ENCODE measurements at places on chromosomes 4 and X.
A peak's percentile ranks its signal among the peaks of the same experiment; 100 is the strongest.

DNA sequence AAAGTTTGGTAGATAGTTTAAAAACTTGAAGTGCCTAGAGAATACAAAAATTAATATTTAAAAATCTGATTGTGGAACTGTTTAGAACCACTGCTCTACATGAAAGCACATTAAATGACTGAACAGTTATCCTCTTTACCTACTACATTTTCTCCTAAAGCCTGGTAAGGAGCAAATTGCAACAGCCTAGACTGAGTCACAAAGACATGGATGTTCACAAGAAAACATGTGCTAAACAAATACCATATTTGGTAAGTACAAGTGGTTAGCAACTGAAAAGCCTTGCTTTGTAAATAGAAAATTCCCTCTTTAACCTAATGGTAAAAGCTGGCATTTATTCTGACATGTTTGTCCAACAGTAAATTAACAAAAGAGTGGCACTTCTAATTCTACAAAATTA lies 203.1 kb downstream of the FBXO8 start:
- H3K4me3 ChIP-seq = no peak overlapping the region
- H3K4me1 ChIP-seq = no peaks in the 10 kb centered on the region
- H3K36me3 ChIP-seq = no peaks in the 10 kb centered on the region
- DNase-seq = no peak
- no peaks in the 10 kb centered on the region for H3K27me3 ChIP-seq
- no peak overlapping the region for H3K27ac ChIP-seq

DNA sequence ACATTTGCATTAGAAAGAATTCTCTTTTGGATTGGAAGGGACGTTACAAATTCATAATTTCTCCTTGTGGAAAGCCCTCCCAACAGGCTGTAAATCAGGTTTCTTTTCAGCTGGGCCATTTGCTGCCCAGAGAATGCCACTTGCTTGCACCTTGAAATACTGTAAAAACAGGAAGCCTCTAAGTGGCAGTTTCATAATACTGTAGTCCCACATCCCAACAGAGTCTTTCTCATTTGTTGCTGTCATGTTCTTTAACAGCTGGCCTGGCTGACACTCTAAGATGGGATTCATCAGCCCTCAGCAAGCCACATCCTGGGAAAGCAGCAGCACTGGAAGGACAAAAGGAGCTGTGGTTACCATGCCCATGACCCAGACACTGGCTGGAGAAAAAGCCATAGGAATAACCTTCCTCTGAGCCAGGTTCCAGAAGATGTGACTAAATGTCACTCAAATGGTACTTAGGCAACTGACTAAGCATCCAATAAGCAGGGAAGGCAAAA lies 221.9 kb upstream of the MBNL3 start:
- no peak overlapping the region for H3K4me3 ChIP-seq
- H3K27ac ChIP-seq = no peak overlapping the region
- H3K4me1 ChIP-seq = no peaks in the 10 kb centered on the region
- DNase-seq = no peak
- H3K36me3 ChIP-seq = no peaks in the 10 kb centered on the region

DNA sequence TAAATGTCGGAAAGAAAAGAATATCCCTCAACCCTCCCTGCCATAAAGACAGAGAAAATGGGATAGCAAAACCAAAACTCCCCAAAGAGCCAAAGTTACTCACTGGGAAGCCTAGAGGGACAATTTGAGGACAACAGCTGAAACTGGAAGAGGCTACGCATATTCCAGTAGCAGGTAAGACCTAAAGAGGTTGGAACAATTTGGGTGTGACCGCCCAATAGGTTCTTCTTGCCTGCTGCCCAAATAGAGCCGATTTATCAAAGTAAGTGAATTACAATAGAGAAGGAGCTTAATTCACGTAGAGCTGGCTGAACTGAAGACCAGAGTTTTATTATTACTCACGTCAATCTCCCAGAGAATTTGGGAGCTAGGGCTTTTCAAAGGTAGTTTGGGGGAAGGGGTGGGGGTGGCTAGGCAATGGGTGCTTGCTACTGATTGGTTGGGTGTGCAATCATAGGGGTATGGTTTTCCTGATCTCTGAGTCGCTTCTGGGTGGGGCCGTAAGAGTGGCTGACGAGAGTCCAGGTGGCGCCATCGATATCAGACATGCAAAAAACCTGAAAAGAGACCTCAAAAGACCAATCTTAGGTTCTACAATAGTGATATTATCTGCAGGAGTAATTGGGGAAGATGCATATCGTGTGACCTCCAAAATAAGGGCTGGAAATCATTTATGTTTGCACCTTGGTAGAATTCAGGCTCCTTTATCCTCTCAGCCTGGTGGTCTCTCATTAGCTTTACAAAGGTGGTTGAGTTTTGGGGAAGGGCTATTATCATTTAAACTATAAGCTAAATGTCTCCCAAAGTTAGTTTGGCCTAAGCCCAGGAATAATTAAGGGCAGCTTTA lies 39.0 kb upstream of the SLC7A3 start:
- no peak overlapping the region for H3K27ac ChIP-seq
- no peaks in the 10 kb centered on the region for H3K4me1 ChIP-seq
- no peak overlapping the region for H3K4me3 ChIP-seq
- H3K27me3 ChIP-seq = no peaks in the 10 kb centered on the region
- H3K36me3 ChIP-seq = no peaks in the 10 kb centered on the region

- H3K4me1 ChIP-seq = no peaks in the 10 kb centered on the region
- no peaks in the 10 kb centered on the region for H3K27me3 ChIP-seq
- DNase-seq = peak; percentile 100
- no peaks in the 10 kb centered on the region for H3K36me3 ChIP-seq
- H3K27ac ChIP-seq = peak overlapping the region; percentile 49
Measured at GRCh38 chr4:25993395-25994185, 79.6 kb downstream of the SMIM20 start.

DNA sequence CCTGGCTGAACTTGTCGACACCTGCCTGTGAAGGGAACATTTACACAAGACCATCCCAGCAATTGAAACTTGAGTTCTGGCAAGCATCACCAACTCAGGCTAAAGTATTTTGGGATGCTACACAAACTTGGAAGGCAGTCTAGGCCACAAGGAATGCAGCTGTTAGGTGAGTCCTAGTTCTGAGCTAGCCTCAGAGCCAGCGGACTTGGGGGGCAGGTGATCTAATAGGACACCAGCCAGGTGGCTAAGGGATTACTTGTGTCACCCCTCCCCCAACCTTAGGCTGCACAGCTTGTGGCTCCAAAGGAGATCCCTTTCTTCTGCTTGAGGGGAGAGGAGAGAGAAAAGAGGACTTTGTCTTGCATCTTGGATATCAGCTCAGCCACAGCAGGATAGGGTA lies 62.3 kb upstream of the DKK2 start:
- no peaks in the 10 kb centered on the region for H3K4me1 ChIP-seq
- no peak overlapping the region for H3K27ac ChIP-seq
- no peak overlapping the region for H3K4me3 ChIP-seq

DNA sequence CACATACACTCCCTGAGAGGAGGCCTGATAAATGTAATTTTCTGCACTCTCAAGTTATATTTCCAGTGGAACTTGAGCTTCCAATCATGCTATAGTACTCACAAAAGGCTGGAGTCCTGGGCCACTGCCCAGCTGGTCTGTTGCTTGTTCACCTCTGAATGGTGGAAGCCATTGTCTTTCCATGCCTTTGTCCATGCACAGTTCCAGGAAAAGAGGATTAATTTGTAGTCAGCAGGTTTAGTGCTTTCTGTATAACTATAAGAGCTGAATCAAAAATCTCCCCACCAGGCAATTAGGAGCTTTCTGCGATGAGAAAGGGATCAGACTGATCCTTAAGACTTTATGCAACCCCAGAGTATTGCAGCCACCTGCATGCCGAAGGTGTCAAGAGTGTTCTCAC lies 195.4 kb upstream of the PGRMC2 start:
- no peaks in the 10 kb centered on the region for H3K4me1 ChIP-seq
- no peaks in the 10 kb centered on the region for H3K36me3 ChIP-seq

DNA sequence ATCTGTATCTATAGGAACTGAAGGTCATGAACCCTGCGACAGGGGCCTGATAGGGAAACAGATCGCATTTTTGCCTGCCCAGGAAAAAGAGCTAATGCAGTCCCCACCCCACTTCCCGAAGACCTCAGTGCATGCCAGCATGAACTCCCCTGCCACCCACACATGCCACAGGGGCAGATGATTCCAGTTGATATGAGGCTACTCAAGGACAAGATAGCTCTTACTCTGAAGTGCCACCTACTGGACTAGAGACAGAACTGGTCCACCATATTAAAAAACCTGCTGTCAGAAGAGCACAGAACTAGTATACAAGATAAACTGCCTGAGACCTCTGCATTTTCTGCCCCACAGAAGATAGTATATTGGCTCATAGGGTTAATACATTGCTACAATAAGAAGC lies 68.0 kb downstream of the YIPF7 start:
- H3K27ac ChIP-seq = no peak overlapping the region
- no peak overlapping the region for H3K4me3 ChIP-seq
- H3K36me3 ChIP-seq = no peaks in the 10 kb centered on the region
- H3K27me3 ChIP-seq = no peaks in the 10 kb centered on the region
- H3K4me1 ChIP-seq = no peaks in the 10 kb centered on the region

GRCh38 chr4:160319221-160319867 lies 1216.5 kb downstream of the RAPGEF2 start:
- no peaks in the 10 kb centered on the region for H3K27me3 ChIP-seq
- no peak overlapping the region for H3K4me3 ChIP-seq
- H3K4me1 ChIP-seq = no peaks in the 10 kb centered on the region

- H3K4me3 ChIP-seq = no peak overlapping the region
- no peaks in the 10 kb centered on the region for H3K36me3 ChIP-seq
- no peaks in the 10 kb centered on the region for H3K4me1 ChIP-seq
- no peak overlapping the region for H3K27ac ChIP-seq
Measured at GRCh38 chrX:39174772-39175417, 373.6 kb downstream of the MID1IP1 start.

- no peak overlapping the region for H3K27ac ChIP-seq
- H3K4me1 ChIP-seq = no peaks in the 10 kb centered on the region
- no peak overlapping the region for H3K4me3 ChIP-seq
- no peak for DNase-seq
Measured at GRCh38 chrX:10851809-10852208, 231.4 kb upstream of the MID1 start.

DNA sequence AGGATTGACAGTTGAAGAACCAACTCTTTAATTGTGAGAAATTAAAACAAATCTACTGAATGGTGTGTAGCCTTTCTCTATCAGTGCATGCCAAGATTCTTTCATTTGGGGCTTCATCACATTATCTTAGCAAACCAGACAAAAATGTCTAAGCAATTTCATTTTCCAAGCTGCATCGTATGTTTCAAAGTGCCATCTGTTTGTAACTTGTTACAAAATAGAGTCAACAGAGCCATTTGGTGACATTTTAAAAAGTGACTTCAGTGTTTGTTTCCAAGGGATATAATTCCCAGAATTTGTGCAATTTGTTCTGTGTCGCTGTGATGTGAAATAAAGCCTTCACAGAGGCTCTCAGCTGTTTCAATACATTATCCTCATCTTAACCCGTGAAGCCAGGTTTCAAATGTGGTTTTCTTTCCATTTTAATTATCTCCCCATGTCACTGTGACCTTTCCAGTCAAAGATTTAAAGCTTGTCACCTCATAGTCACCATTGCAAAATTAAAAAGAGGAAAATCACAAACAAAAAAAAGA lies 46.0 kb upstream of the C1QTNF7 start:
- no peaks in the 10 kb centered on the region for H3K27me3 ChIP-seq
- no peak for DNase-seq
- H3K4me3 ChIP-seq = no peak overlapping the region

DNA sequence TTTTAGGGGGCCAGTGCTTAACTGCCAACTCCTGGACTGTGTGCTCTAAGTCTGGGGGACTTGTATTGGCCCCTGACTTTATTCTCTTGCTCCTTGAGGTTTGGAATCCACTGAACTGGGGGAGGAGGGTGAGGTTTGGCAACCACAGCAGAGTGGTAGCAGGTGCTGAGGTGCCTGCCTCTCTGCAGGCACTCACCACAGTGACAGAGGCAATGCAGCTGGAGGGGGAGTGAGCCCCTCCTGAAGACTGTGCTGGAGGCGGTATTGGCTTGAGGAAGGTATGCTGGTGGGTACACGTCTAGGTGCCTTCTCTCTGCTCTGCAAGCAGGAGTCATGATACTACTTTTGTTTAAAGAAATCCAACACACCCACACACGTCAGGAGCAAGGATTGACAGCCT lies 24.6 kb downstream of the CFAP299 start:
- no peaks in the 10 kb centered on the region for H3K4me1 ChIP-seq
- H3K4me3 ChIP-seq = no peak overlapping the region
- H3K27me3 ChIP-seq = no peaks in the 10 kb centered on the region
- H3K27ac ChIP-seq = no peak overlapping the region
- H3K36me3 ChIP-seq = no peaks in the 10 kb centered on the region

DNA sequence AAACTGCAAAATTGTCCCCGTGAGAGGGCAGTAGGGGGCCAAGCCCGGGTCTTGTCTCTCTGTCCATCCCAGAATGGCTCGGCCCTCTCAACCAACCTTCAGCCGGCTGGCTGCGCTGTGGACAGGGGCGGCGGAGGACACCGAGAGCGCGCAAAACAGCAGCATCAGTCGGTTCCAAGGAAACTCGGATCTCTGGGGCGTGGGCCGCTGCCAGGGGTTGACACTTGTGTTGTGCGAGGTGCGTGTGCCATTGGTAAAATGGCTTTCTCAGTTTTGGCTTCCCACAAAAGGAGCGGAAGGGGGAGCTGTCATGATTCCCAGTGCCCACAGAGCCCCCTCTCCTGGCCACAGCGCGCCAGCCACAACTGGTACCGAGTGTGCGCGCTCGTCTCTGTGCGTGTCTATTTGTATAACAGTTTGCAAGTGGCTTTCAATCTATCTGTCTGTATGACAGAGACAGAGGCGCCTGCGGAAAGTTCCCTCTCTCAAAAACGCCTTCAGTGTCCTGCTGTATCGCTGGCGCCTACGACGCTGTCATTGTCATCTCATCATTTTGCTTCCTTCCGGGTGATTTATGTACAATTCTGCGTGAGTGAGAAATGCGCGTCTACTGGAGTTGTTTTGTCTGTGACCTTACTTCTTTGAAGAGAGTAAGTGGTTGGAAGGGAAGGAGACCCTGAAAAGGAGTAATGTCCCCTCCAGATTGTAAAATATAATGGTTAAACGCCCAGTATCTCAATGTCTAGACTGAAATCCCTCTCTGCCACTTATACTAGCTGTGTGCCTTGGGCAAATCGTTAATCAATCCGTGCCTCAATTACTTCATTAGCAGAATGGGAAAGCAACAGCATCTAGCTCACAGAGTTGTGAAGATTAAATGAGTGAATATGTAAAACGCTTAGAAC lies 1.8 kb downstream of the DKK2 start:
- no peak overlapping the region for H3K4me3 ChIP-seq
- no peaks in the 10 kb centered on the region for H3K36me3 ChIP-seq
- H3K27me3 ChIP-seq = peaks cover 23% of the 10 kb centered on the region
- peak; percentile 82 for DNase-seq

GRCh38 chr4:121764303-121764701 lies 662 bp downstream of the SMIM43 start:
- H3K36me3 ChIP-seq = no peaks in the 10 kb centered on the region
- no peaks in the 10 kb centered on the region for H3K4me1 ChIP-seq
- no peak overlapping the region for H3K27ac ChIP-seq
- peak; percentile 3 for DNase-seq
- peak overlapping the region; percentile 36 for H3K4me3 ChIP-seq

Measured in mesendoderm (in vitro differentiated cells).